ENCODE measurements at places on chromosomes 7 and 10.

DNA sequence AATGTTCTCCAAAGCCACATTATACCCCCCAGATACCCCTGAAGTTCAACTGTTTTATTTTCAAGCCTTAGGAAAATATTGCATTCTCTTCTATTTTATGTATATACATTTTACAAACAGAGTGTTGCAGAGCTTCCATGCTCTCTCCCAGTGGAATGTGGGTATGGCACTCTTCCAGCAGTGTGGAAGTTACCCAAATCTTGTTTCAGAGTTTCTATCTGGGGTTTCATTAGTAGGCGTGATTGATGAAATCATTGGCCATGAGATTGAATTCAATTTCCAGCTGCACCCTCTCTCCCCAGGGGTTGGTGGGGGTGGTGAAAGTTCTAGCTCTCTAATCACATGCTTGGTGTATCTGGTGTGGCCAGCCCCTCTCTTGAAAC lies 350.4 kb downstream of the RPS24 start:
- DNase-seq = no peak

DNA sequence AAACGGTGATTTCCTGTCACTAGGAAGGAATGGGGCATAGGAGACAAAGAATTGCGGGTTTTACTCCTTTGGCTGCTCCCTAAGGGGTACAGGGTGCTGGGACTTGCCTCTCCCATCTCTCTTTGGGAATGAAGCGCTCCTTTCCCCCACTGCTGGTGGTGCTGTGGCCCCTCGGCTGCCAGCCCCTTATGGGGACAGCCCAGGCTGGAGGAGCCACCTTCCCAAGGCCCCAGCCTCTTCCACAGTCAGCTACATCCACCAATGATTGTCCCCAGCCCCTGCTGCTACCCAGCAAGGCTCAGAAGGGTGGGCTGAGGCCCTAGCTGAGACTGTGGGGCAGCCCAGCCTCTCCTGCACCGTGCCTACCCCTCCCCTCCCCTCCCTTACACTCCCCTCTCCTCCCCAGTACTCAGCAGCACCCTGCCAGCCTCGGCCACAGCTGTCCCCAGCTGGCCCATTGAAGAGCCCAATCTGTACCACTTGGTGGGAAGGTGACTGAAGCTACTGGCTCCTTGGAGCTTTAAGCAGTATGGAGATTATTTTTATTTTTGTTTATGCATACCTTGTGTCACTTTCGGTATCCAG lies 19.0 kb downstream of the PRKAG2 start:
- DNase-seq = no peak

GRCh38 chr7:138238734-138239659 lies 162.7 kb downstream of the AKR1D1 start:
- no peak for DNase-seq

DNA sequence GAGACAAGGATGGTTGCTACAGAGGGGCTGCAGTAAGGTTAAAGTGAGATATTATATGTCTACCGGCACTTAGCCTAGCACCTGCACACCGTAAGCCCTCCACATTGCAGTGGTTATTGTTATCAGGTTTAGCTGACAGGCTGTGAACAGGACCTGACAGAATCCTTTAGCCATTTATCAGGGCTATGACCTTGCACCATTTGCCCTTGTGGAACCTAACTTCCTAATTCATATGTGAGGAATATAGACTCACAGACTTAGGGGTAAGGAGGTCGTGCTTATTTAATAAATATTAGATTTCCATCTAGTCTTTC lies 10.1 kb downstream of the NCOA4 start:
- DNase-seq = no peak

- no peak for DNase-seq
Observed at GRCh38 chr7:129469930-129470329, 32.4 kb upstream of the SMKR1 start.

GRCh38 chr7:99562832-99563231 lies 4.4 kb downstream of the ZNF655 start:
- DNase-seq = peak; percentile 19

DNA sequence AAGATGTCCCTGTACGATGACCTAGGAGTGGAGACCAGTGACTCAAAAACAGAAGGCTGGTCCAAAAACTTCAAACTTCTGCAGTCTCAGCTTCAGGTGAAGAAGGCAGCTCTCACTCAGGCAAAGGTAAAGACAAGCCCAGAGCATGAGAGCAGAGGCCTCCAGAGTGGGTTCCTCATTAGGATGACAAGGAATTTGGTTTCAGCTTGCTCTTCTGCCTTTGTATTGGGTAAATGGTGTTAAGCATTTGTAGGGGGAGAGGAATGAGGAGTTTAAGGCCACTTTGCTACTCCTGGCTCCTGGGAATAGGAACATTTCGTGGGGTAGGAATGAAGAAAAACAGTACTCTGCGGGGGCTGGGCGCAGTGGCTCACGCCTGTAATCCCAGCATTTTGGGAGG lies 8.2 kb downstream of the RBM17 start:
- DNase-seq = no peak

- DNase-seq = no peak
Observed at GRCh38 chr7:22781230-22781711, 41.4 kb downstream of the TOMM7 start.

- DNase-seq = no peak
Observed at GRCh38 chr10:91105269-91105668, 115.2 kb upstream of the PCGF5 start.

DNA sequence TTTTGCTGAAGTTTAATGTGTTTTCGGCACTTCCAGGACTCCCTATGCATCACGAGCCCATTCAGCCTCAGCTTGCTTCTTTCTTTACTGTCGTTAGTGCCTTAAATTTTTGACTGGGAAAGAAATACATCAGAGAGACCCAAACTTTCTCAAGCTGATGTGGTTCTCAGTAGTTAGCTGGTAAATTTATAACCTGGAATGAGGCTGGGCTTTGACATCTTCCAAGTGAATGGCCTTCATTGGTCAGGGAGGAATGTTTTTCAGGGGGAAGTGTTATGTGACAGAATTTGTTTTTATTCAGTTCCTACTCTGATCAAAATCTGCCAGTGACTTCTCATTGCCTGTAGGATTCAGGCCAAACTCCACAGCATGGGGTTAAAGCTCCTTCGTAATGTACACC lies 296.9 kb downstream of the SORCS3 start:
- DNase-seq = no peak

DNA sequence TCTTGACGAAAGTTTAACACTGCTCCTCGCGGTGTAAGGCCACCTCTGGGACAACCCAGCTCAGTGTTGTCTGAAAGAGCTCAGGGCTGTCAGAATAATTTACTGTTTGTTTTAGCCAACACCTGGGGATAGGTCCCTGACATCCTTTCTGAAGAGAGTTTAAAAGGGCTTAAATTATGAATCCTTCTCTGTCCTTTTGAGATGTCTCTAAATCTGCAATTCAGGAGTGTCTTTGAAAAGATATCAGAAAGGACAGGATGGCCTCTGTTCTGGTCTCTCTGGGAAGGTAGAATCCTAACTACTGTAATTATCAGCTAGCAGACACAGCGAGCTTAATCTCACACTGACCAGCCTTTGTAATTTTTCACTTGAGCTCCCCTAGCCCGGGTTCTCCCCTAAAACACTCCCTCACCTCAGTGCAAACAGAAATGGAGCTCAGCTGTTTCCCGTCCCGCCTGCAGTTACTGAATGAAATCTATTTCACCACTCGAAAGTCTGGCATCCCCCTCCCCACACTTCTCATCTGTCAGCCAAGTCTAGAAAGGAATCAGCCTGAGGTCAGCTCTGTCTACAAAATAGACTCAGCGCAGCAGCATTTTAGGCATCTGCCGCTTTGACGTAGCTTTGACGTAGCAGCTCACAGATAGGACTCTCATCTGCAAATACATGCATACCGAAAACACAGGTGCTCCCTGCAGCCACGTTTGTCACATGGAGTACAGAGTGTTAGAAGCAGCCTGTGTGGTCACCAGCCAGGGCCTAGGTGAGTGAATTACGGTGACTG lies 4.8 kb downstream of the DYNC2I1 start:
- no peak for DNase-seq

DNA sequence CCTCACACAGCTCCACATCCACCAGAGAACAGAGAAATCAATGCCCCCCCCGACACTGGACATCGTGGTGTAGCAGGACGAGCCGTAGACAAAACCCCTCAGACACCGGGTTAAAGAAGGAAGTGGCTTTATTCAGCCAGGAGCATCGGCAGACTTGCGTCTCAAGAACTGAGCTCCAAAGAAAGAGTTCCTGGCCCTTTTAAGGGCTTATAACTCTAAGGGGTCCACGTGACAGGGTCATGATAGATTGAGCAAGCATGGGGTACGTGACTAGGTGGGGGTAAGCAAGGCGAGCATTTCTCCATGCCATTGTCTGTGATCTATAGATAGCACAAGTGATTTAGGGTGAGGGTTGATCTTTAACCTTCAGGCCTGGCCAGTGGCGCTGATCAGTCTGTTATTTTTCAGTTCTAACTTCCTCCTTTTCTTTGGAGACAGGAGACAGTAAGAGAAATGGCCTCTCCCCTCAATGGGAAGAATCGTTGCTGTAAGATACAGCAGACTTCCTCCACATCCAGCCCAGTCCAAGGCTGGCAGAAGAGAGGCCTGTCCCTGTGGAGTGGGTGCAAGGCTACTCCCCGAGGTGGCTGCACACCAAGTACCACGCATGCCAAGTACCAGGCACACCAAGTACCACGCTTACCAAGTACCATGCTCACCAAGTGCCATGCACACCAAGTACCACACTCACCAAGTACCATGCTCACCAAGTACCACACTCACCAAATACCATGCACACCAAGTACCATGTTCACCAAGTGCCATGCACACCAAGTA lies 19.5 kb upstream of the PPP2R2D start:
- DNase-seq = no peak

GRCh38 chr7:92797693-92798092 lies 38.7 kb downstream of the CDK6 start:
- no peak for DNase-seq

- no peak for DNase-seq
Observed at GRCh38 chr7:134916171-134916883, 70.0 kb upstream of the AGBL3 start.

DNA sequence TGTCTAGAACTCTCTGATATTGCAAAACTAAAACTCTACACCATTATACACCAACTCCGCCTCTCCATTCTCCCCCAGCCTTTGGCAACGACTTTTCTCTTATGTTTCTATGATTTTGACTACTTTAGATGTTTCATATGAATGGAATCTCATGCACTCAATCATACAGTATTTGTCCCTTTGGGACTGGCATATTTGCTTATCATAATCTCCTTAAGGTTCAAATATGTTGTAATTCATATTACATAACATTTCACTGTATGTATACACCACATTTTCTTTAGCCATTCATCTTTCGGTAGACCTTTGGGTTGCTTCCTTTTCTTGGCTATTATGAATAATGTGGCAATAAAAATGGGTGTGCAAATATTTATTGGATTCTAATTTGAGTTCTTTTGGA lies 164.4 kb downstream of the ARL4A start:
- no peak for DNase-seq

DNA sequence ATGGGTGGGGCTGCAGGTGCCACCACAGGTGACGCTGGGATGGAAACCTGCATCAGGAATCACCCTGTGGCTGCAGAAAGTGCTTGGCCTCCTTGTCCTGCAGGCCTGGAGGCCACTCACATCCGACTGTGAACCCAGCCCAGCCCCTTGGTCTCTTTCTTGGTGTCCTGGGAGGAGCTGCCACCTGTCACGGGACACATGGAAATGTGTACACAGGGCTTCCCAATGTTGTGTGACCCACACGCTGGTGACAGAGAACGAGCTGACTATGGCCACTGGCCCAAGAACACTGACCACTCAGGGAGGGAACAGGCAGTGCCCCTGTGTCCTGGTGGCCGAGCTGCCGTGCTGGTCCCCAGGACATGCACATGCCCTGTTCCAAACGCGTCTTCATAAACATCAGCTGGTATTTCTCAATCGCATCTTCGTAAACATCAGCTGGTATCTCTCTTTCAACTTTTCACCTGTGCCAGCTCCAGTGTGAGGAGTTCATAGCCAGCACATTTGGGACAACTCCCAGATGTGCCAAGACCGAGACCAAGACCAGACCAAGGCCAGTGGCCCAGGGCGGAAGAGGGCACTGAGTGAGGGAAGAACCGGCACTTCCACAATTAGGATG lies 57.9 kb upstream of the INPP5A start:
- DNase-seq = no peak

DNA sequence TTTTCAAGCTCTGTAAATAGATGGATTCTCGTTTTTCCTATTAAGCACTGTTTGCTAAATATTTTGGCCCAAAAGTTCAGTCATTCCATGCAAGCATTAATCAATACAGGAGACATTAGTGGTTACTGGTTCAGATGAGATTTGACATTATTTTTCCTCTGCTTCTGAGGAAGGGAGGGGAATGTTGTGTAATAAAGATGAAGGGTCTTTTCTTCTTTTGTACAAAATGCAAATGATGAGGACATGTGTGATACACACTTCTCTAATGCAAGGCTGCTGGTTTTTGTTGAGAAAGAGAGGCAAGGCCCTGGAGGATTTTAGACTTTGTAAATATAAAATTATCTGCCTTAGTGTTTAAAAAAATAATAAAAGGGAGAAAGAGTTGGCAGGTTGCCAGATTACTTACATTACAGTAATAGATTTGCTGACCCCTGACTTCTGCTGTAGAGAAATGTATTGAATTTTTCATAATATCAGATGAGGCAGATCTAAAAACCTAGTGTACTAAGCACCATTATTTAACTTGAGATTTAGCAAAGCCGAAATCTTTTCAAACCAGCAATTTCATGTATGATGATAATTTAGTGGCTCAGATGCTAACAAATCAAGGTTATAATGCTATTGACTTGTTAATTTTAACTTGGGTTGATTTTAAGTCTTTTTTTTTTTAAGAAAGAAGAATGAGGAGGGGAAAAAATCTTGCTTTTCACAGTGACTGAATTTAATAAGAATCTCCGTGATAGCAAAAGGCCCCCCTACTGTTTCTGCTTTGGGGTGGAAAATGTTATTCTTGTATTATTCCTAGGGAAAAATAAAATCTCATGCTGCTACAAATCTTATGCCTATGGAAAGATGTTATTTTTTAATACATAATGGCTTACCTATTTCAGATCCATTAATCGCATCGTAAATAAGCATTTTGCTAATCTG lies 180.1 kb downstream of the ARID5B start:
- no peak for DNase-seq

DNA sequence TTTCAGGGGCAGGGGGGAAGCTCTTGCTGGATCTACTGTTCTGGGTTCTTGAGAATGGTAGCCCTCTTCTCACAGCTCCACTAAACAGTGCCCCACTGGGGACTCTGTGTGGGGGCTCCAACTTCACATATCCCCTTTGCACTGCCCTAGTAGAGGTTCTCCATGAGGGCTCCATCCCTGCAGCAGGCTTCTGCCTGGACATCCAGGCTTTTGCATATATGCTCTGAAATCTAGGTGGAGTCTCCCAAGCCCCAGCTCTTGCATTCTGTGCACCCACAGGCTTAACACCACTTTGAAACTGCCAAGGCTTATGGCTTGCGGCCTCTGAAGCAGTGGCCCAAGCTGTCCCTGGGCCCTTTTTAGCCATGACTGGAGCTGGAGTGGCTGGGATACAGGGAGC lies 150.7 kb downstream of the LRMDA start:
- no peak for DNase-seq

DNA sequence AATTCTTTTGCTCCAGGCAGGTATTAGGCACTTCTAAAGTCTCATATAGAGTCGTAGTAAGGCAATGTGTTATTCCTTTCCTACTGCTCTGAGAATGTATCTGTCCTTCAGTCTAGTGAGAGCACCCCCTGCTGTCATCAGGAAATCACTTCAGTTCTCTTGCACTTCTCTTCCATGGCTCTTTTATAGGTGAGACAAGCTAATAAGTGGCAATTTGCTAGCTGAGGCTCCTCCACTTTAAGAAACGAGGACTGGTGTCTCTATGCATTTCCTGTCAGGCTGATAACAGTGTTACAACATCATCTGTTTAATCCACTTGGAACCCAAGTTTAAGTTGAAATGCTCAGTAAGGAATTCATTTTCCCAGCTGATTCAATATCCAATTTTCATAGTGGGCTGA lies 350.6 kb downstream of the TFEC start:
- no peak for DNase-seq
